Umbilical cord (tissue), 2 donors: ENCODE measurements at places on chromosomes 7 and 10. TPM values are rescaled to one million over a fixed set of nuclear protein-coding genes. Genes with fewer than 3 reads are reported as not detected.

The ITIH5 gene
- total RNA-seq = 72.5 TPM

The FXYD4 gene
- total RNA-seq = not detected

The OR2A42 gene
- 0.48 TPM for total RNA-seq

DNA sequence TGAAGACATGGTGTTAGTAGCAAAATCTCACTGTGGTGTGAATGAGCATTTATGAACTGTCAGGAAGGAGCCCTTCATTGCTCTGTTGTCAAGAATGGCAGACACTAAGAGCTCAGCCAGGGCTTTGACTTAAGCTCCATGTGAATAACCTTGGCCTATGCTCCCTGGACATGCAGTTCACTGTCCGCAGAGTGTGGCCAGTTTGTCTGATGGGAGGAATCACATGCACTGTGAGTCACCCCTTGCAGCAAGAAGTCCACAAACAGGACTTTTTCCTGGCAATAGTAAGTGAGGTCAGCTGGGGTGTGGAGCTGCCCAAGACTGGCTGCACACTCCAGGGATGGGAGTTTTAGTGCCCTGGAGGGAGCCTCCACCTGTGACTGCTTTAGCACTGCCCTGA lies 49.5 kb downstream of the ZNF37A start:
- no peak for DNase-seq

GRCh38 chr7:88276605-88277153 lies 30.0 kb downstream of the STEAP4 start:
- DNase-seq = no peak

- DNase-seq = no peak
Measured at GRCh38 chr7:30254717-30255063, 29.7 kb upstream of the ZNRF2 start.

GRCh38 chr7:68272507-68272906 lies 1275.9 kb downstream of the TYW1 start:
- DNase-seq = no peak
